ENCODE measurements at places on chromosomes 7 and 10.

DNA sequence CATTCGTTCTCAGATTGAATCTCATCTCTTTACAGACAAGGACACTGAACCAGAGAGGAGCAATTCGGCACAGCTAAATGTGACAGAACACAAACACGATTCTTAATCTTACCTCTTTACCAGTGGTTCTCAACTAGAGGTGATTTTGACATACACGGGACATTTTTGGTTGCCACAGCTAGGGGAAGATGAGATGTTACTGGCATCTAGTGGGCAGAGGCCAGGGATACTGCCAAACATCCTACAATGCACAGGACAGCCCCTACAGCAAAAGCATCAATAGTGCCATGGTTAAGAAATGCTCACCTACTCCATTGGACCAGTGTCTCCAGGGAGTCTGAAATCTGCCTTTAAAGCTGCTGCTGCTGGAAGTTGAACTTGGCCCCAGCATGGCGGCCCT lies 27.3 kb downstream of the PDE1C start:
- DNase-seq, result no peak

GRCh38 chr7:5497295-5498103 lies 73.9 kb upstream of the TNRC18 start:
- no peak for DNase-seq

GRCh38 chr10:67670401-67670800 lies 25.6 kb downstream of the CTNNA3 start:
- DNase-seq, result no peak

DNA sequence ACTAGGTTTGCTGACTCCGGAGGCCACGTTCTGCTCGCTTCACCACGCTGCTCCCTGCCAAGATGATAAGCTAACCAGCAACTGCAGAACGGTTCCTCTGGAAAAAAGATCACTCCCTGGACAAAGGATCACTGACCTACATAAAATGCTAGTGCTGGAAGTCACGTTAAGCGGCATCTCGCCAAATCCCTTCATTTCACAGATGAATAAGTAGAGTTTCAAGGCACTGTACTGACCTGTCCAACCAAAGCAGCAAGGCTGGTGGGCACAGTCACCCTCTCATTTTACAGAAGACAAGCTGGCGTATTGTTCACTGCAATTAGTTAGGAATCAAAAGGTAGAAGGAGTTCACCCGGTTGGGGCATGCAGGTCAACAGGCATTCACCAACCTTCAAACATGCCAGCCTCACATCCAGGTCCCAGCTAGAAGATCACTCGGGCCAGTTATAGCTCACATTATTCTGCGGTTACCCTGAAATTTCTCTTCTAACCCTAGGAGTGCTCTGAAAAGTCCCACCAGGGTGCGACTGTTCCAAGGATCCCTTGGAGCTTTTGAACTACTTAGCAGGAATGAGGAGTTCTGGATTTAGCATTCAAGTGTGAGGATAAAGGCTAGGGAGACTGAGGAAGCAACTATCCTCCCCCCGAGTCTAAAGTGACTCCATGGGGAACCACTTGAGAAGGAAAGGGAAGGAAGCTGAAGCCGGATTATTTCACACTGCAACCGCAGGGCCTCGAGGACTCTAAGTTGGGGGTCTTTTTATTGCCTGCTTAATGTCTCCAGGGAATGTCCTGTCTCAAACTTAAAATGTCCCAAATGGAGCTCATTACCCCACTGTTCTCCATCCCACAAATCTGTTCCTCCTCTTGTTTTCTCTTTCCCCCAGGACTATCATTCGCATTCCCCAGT lies 32.8 kb downstream of the HIPK2 start:
- no peak for DNase-seq

Measured in iPS DF 19.7 (cell line).